Lung microvascular endothelial cell (primary cell): ENCODE measurements at places on chromosomes 4 and X. TPM values are rescaled to one million over a fixed set of nuclear protein-coding genes. Genes with fewer than 3 reads are reported as not detected.

DNA sequence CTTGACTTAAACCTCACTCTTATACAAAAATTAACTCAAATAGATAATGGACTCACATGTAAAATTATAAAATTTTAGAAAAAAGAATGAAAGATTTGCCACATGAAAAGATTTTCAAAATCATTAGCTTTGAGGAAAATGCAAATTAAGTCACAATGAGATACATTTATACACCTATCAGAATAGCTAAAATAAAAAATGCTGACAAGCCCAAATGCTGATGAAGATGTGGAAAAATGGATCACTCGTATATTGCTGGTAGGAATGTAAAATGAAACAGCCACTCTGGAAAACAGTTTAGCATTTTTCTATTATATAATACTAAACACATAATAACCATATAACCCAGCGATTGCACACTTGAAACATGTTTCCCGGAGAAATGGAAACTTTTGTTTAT, 316.2 kb downstream of the ANKRD50 start:
- DNase-seq = no peak

DNA sequence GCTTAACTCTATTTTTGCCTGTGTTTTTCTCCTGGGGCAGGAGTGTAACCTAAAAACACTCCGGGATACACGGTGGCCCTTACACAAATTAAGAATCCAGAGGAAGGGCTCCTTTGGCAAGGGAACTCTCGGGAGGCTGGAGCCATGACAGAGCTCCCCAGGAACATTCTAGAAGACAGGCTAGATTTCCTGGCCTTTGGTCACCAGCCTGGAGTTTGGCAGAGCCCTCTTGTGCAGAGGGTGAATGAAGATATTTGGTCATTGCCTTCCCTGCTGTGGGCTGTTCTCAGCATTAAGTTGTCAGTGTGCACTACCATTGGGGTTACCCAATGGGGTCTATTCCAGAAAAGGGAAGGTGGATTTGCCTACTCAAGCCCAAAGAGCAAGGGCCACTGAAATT, 53.8 kb upstream of the LNX1 start:
- DNase-seq = no peak

DNA sequence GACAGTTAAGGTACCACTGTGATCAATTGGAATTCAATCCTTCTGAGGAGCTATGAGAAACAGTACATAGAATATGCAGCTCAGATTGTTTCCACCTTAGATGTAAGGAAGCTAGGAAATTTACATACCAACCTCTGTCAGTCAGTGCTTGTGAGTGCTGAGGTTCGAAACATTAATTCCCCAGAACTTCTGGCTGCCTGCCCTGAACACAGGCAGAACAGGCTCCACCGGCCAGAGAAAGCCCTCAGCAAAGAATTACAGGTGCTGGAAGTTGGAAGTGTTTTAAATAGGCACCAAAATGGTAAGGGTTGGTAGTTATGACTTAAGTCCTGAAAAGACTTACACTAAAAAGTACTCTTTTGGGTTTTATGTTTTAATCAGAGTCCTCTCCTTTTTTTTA, 651.8 kb downstream of the C4orf33 start:
- DNase-seq = no peak

- DNase-seq = no peak
These were observed 131.2 kb upstream of the SPRY1 start for GRCh38 chr4:123265443-123265842.

DNA sequence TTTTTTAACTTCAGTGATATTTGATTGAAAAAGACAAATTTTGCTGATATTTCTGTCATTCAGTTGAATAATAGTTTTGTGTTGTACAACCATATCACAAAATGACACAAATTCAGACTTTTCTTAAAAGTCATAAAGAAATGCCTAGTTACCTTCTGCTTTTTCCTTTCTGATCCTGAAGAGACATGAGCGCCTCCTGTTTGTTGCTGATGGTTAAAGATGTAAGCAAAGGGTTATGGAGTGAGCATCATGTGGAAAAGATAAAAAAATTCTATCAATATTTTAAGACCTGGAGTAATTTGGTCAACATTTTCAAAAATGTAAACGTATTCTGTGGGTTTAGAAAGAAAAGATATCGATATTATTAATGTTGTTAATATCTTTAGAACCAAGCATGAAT, 669.9 kb upstream of the NR3C2 start:
- no peak for DNase-seq

GRCh38 chr4:105305019-105305836, 158.6 kb downstream of the TET2 start:
- no peak for DNase-seq

DNA sequence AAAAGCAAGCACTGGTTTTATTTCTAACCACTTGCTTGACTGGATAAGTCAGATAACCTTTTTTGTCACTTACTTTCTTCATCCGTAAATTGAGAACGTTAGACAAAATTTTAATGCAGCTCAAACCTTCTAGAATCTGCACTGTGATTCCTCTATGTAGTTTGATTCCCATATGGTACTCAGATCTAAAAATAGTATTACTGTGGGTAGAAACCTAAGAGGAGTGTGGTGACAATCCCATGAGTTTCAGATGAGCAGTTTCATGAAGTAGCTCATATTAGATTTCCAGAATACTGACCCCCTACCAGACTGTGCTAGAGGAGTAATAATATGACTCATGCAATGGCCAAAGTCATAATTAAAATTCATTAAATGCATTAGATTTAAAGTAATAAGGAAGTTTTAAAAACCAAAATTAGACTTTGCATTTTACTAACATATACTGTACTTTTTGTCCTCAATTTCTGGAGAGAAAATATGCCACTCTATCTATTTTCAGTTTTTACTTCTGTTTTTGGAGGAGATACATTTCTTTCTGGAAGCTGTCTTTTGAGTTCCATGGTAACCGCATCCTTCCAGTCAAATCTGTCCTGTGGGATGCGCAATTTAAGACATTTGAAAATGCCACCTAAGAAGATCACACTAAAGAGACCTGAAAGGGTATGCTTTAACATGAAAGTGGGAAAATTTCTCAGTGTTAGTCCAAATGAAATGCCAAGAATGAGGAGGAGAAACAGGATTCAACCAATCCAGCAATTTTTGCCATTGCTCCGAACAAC, 64.1 kb upstream of the GPM6A start:
- DNase-seq = no peak

GRCh38 chr4:118752551-118752950, 67.4 kb downstream of the METTL14 start:
- peak; percentile 81 for DNase-seq

DNA sequence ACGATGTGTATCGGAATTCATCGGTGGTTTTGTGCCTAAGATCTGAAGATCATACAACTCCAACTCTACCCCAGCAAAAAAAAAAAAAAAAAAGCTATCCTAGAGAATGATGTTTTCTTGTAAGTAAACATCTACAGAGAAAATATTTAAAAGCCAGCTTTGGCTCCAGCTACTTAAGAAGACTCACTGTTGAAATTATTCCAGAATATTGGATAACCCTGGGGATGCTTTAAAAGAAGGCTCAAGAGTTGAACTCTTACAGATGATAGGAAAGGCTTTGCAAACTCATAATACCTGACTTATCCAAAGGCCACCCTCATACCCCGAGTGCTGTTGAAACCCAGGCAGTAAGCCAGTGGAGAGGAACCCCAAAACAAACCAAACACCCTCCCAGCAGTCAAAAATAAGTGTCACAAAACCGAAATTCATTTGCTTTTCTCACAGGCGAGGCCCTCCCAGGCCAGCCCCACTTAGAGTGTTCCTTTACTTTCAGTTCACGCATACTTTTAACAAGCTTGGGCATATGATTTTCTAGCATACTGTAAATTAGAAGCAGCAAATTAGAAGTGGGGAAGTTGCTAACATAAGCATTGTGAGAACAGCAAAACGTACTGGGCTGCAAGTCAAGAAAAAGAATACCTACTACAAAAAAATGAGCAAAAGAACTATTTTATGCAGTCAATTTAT, 2.7 kb upstream of the AMELX start:
- DNase-seq = no peak

XKRX gene
- total RNA-seq = under 0.01 TPM in 2 replicates

CYTL1 gene
- 4.6 and 17.0 TPM in 2 replicates for total RNA-seq

ACE2 gene
- total RNA-seq = not detected in 2 replicates

SSX1 gene
- total RNA-seq = not detected in 2 replicates
